ENCODE measurements at places on chromosomes 3 and 15. TPM values are rescaled to one million over a fixed set of nuclear protein-coding genes. Genes with fewer than 3 reads are reported as not detected.

- no peak for DNase-seq
Observed at GRCh38 chr3:127857333-127857732, 35.0 kb upstream of the MGLL start.

DNA sequence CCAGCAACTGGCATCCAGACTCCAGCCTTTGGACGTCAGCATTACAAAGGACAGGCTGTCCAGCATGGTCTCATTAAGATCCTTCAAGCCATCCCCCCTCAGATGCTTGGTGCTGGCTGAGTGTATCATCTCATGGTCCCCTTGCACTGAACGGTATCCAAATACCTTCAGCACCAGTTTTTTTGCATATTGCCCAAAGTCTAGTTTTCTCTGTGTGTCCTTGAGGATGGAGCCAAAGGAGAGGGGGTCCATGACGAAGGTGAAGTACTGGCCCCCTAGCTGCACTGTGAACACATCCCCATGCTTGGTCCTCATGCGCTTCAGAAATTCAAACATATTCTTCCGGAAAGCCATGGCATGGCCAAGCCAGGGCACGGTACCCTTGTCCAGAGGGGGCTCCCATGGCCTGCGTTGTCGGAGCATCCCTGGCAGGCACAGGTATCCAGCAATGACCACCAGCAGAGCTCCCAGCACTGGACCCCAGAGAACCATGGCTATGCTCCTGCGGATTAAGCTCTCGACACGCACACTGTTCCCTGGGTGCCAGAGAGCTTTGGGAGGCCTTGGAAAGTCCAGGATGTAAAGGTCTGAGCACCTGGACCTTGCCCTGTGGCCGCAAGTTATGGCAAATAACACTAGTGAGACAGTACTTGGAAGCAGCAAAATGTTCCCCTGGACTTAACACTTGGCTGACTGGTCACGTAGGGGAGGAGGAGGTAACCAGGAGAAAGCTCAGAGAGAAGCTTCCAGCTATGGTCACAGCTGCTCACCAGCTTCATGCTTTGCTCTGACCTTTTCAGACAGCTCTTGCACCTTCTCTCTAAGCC is at the start of gene CYP8B1:
TSS of gene CYP8B1 (minus strand) at position 555 of the 827 bp plus-strand sequence. CDS start at position 492, 63 bp downstream.
- no peak for DNase-seq

- no peak for DNase-seq
Observed at GRCh38 chr3:165466856-165467255, 270.7 kb upstream of the SLITRK3 start.

Gene HRH1
- total RNA-seq = 6.4 TPM
